ENCODE measurements at places on chromosomes 1 and 21. TPM values are rescaled to one million over a fixed set of nuclear protein-coding genes. Genes with fewer than 3 reads are reported as not detected.

- DNase-seq, result no peak
These were observed 238.9 kb upstream of the AJAP1 start for GRCh38 chr1:4415476-4415875.

The ITGB2 gene
- total RNA-seq, result 131 TPM

- DNase-seq, result no peak
These were observed 3.5 kb downstream of the GAS5 start for GRCh38 chr1:173864179-173864867.

DNA sequence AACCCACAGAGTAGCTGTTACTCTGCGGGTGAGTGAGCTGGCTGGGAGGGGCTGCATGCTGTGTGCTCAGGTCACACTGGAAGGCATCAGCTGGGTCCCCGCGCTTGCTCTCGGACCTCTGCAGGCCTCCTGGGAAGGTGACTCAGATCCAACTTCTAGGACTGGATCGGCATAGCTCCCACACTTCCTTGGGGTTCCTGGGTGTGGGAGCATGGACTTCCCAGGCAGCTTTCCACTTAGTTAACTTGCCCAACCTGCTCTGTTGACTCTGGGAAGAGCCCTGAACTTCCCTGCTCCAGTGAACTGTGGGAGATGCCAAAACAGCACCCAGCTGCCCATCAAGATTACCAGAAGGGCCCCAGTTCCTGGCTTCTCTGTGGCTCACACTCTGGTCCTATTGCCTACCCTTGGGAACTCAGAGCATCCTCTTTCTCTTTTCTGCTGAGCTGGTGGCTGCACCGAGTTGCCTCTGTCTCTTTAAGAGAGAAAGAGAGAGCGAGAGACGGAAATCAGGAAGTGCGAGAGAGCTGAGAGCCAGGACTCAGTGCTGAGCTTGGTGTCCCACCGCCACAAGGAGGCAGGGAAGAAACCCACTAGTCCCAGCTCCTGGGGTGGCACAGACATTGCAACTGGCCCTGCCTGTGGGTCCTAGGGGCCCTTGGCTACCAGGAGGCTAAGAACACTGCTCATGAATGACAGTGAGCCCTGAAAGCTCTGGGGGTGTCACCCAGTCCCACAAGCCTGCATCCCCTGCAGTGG is at the start of gene IKBKE:
IKBKE (plus strand) TSS at position 544 of the 759 bp plus-strand sequence. CDS start 2,752 bp downstream, outside the sequence.
- no peak for DNase-seq

The CDC42 gene
- 270 TPM for total RNA-seq

Data from mesenteric fat pad (tissue), 1 donor.